ENCODE measurements at places on chromosomes 5 and 9.

DNA sequence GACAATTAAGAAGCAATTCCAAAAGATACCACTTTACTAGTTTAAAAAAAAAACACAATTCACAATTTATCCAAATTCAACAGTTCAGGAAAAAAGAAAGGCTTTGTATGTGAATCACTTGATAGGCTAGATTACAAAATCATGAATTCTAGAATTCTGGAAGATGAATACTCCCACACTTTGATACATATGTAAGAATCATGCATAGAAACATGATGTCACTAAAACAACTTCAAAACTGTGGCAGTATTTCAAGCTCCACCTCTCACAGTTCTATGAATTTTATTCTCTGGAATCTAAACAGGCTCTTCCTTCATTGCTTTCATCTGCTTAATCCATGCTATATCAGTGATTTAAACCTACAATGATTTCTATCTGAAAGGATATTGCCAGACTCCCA lies 51.0 kb downstream of the GNAQ start:
- peak; percentile 31 for DNase-seq

GRCh38 chr9:134606951-134607731 lies 34.5 kb upstream of the COL5A1 start:
- DNase-seq: no peak

DNA sequence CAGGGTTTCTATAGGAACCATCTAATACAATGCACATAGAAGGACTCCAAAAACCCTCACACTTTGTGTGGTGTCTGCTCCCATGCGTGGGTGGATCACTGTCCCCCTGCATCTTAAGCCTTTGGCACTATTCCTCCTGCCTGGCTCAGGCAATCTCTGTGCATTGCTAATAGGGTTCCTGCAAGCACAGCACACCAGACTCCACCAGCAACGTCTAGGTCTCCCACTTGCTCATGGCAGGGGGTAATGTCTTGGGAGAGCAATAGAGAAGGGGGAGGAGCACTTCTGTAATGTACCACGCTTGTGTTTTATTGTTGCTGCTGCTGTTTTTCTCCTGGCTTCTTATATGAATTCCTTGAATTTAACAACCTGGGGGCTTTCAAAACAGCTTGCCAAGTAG lies 182.6 kb upstream of the GLRA1 start:
- DNase-seq: no peak

DNA sequence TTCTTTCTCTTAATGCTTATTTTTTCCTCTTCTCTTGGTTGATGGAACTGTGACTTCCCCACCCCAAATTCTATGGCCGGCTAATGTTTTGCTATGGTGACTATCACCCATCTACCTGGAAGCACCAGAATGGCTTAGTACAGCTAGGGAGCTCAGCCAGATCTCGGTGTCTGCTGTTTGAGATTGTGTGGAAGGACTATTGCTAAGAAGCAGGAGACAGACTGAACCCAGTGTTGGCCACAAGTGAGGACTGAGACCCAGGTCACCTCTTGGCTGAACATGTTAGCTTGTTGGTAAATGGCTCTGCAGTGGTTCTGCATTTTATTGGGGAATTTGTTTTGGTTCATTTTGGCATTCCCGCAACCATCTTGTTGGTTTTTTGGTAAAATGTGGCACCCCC lies 2.7 kb downstream of the PRRC2B start:
- DNase-seq: no peak

GRCh38 chr5:10307206-10308148 lies at the start of gene CMBL:
CMBL (minus strand) TSS chr5:10307902; CDS start chr5:10290762, 17,140 bp downstream.
- peak; percentile 84 for DNase-seq

GRCh38 chr5:56169281-56169680 lies 63.8 kb downstream of the ANKRD55 start:
- no peak for DNase-seq

DNA sequence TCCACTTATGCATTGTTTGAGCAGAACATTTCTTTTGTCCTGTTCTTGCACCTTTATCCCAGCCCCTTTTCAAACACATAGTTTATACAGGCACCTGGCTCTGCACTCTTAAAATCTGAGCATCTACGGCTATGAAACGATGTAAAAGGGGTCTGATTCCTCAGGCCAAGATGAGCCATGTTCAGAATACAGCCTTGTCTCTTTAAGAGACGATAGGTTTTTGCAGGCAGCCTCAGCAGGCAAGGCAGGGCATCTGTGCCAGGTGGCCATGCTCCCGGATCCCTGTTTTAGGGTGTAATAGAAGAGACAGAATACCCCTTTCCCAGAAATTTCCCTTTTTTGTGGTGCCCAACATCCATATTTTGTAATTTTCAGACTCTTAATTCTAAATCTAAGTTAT lies 89.1 kb upstream of the NFIB start:
- DNase-seq: no peak

GRCh38 chr9:129544761-129545160 lies 76.1 kb downstream of the C9orf50 start:
- DNase-seq: no peak

DNA sequence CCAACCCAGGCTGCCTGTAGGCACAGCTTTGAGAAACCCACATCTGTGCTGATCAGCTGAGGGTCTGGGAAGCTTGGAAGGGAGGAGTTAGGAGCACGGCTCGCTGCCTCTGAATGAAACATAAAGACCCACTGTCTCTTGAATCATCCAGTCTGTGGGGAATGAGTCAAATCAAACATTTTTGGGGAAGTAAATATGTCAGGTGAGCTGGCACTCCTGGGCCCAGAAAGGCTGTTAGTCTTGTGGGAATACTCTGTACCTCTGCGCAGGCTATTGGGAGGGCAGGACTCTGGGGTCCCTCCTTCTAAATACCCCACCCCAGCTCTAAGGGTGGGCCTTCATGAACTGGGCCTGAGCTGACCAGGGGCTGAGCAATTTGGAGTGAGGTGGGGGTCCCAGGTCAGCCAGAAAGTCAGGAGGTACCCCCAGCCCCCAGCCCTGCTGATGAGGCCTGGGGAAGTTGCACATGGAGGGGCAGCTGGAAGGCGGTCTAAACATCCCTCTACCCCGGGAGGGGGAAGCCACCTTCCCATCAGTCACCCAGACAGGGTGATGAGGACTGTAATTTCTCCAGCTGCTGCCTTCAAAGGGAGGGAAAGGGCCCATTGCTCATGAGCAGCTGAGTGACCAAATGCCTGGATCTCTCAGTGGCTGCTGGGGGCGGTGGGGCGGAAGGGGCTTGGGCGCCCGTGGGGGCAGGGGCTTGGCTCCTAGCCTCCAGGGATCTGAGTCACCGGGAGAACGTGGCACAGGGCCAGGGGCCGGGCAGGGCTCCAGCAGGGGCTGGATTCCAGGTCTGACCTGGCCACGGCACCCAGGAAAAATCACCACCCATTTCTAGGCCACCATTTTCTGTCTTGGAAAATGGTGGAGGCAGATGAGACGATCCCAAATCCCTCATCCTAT lies 10.8 kb downstream of the FIBCD1 start:
- DNase-seq: peak; percentile 82

DNA sequence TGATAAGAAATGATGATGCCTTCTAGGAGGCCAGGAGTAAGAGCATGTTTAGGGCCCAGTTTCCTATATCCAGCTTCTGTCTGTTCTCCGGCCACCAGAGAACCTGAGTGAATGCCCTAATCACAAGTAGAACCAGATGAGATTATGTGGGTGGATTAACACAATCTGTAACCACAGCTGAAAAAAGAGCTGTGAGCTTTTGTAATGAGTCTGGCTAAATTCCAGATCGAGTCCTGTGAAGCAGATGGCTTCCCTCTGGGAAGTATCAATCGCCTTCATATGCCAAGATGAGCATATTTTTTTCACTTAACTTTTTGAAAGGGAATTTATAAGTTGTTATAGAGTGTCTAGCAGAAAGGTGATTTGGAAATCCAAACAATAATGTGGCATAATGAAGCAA lies 99.8 kb downstream of the NNT start:
- peak; percentile 30 for DNase-seq

DNA sequence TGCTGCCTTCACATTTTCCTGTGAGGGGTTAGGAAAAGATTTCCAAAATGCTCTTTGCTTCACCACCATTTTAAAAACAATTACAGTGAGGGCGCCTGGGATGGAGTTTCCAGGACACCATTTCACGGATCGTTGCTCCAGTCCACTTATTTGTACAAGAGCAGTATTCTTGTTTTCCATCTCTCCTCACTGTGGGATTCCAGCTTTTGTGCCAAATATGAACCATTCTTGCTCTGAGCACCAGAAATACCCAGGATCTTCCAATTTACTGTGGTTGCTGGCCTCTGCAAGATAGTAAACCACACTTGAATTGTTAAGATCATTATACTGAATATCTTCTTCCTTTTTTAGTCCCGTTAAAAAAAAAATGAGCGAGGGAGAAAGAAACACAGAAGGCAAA lies 899.5 kb downstream of the TLE1 start:
- DNase-seq: no peak

- peak; percentile 30 for DNase-seq
Measured at GRCh38 chr5:169063316-169063953, 237.5 kb downstream of the SLIT3 start.

DNA sequence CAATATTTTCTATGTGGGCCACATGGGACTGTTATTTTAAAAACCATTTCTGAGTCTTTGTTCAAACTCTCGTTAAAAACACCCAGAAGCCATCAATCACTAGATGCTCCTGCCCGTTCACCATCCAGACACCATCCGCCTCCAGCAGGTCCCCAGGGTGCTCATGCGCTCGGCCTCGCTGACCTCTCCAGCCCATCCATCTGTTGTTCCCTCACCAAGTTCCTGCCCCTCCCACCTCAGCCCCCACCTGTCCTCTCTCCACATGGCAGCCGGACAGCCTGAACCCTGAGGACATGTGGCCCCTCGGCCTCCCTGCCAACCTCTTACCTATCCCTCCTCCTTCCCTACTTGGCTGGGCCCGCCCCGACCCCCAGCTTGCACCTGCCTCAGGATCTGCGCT lies 31.6 kb downstream of the NSUN2 start:
- DNase-seq: peak; percentile 37

- no peak for DNase-seq
Measured at GRCh38 chr5:115267617-115268016, 4.9 kb upstream of the PGGT1B start.
